ENCODE measurements at places on chromosomes 7 and 10. TPM values are rescaled to one million over a fixed set of nuclear protein-coding genes. Genes with fewer than 3 reads are reported as not detected.

GRCh38 chr10:78970261-78970660 lies 98.5 kb upstream of the ZMIZ1 start:
- no peak for DNase-seq

- no peak for DNase-seq
Measured at GRCh38 chr7:135584362-135585353, 26.9 kb downstream of the NUP205 start.

DNA sequence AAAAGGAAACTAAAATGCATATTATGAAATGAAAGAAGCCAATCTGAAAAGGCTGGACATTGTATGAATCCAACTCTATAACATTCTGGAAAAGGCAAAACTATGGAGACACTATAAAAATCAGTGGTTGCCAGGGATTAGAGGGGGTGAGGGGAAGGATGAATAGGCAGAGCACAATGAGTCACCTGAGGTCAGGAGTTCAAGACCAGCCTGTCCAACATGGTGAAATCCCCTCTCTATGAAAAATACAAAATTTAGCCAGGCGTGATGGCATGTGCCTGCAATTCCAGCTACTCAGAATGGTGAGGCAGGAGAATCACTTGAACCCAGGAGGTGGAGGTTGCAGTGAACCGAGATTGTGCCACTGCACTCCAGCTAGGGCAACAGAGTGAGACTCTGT lies 324.8 kb upstream of the PHYHIPL start:
- DNase-seq: no peak

DNA sequence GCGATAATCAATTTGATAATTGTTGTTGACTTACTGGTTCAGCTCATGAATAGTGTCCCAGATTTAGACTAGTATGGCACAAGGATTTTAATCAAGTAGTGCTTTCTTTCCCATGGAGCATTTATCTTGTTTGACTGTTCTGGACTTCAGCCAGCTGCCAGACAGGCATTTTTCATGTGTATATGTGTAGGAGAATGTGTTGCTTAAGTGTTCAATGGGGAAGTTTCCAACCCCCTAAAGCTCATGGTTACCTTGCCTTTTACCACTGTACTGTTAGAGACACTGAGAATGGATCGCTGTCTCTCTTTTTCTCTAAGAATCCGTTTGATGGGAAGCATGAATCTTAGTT lies 103.9 kb downstream of the LRRC4 start:
- no peak for DNase-seq

GRCh38 chr7:99392046-99392445 lies 16.4 kb downstream of the PDAP1 start:
- DNase-seq: no peak

- DNase-seq: peak; percentile 77
Measured at GRCh38 chr7:17769918-17770317, 170.4 kb downstream of the SNX13 start.

DNA sequence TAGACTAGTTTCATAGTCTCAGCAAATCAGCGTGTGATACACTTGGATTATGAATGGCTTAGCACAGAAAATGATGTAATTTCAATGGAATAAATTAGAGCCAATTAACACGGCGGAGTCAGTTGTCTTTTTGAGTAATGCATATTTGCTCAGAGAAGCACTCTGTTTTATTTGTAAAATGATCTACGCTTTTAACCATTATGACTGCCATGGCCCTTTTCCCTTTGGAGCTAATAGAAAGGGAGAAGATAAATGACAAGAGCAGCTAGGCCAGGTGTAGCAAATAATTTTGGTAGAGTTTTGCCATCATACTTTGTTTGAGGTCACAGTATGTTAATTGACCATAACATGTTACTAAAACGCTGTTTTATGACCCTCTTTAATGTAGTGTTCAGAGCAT lies 86.8 kb downstream of the GPR158 start:
- DNase-seq: no peak

- DNase-seq: no peak
Measured at GRCh38 chr7:91249506-91250233, 14.6 kb upstream of the FZD1 start.

DNA sequence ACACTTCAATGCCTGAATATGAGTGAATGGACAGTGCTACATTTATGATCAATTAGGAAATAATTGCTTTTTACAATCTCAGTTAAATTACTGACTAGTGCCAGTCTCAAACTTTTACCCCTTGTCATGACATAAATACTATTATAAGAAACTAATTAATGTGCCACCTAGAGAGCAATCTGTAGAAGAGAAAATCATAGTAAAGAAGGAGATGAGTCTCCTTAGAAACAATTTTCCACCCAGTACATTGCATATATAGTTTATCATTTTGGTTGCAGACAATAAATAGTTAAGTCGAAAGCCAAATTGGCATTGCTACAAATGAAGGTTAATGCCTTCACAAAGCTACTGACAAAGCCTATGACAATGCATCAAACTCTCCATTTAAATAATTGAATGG lies 68.6 kb downstream of the SLC13A1 start:
- no peak for DNase-seq

GRCh38 chr10:127034790-127035189 lies 129.6 kb downstream of the DOCK1 start:
- no peak for DNase-seq

- no peak for DNase-seq
Measured at GRCh38 chr10:2438248-2438939, 629.0 kb upstream of the PFKP start.

The OPALIN gene
- total RNA-seq: not detected

The DPYSL4 gene
- not detected for total RNA-seq

The HMX2 gene
- not detected for total RNA-seq

The SP8 gene
- total RNA-seq: not detected

The HYAL4 gene
- total RNA-seq: 0.79 TPM

The IL6 gene
- not detected for total RNA-seq
